Stimulated activated CD4-positive, alpha-beta T cell treated with anti-CD3 and anti-CD28 coated beads, Interleukin-1b, Interleukin-23, amount 100 ng/mL, for 1 hour (primary cell): ENCODE measurements at places on chromosomes 1 and 21.

- no peak for DNase-seq
These were observed 36.8 kb downstream of the GADD45A start for GRCh38 chr1:67721650-67722291.

DNA sequence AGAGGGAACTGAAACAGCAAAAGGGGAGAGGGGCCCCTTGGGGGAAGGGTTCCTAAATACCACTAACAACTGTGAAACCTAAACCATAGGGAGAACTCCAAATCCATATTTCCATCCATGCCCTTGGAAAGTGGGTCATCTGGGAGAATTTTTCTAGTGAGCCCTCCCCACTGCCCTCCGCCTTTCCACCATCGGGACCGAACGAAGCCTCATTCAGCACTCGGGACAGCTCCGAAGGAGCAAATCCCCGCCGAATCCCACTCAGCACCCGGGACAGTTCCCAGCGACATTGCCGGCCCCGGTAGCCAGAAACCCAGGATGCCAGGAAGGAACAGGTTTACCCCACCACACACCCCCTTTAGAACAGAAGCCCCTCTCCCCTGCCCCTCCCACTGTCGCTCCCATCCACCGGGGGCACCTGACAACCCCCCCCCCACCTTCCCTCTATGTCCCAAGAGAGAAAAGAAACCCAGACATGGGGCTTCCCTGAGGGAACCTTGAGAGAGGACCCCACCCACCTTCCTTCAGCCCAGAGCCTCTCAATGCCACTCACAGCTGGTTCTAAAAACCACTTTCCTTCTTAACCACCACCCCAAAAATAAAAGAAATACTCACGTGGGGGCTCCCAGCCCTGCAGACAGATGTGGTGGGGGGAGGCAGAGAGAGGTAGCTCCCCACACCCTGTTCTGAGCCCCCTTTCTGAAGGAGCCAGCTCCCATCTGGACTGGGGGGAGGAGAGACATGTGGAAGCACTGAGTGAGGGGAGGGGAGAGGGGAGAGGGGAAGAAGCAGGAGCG lies 4.5 kb downstream of the DLGAP3 start:
- DNase-seq = no peak

GRCh38 chr1:30965924-30966599 lies 57.5 kb upstream of the SDC3 start:
- DNase-seq = no peak

DNA sequence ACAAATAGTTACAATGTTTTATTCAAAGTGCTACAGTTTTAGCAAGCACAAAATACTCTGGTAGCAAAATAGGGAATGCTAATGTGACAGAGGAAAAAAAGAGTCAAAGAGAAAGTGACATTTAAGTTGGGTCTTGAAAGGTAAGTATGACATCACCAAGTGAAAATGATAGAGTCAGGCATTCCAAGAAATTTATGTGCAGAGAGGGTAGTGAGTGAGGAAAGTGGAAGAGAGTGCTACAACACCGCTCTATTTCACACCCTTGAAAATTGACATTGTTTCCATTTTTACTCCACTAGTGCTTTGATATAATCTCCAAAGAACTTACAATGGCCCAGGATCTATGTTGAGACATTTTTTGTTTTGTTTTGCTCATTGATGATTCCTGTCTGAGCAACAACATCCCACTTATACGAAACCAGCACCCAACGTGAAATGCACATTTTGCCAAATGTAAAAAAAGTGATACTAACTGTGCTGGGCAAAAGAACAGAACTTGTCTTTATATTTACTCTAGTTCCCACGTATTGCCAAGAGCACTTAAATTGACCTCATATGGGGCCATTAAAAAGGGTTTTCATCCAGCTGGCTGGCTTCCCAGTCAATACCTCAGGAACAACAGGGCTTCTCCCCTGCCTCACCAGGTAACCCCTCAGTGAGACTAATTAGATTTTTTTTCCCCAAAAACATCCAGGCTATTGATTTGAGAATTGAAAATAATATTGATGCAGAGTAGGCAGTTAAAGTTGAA lies 206.3 kb upstream of the NR5A2 start:
- DNase-seq = no peak
